Mucosa of descending colon (tissue), 3 donors: ENCODE measurements at places on chromosomes 2 and 18. TPM values are rescaled to one million over a fixed set of nuclear protein-coding genes. Genes with fewer than 3 reads are reported as not detected.

Gene PTH2R
- total RNA-seq: not detected

DNA sequence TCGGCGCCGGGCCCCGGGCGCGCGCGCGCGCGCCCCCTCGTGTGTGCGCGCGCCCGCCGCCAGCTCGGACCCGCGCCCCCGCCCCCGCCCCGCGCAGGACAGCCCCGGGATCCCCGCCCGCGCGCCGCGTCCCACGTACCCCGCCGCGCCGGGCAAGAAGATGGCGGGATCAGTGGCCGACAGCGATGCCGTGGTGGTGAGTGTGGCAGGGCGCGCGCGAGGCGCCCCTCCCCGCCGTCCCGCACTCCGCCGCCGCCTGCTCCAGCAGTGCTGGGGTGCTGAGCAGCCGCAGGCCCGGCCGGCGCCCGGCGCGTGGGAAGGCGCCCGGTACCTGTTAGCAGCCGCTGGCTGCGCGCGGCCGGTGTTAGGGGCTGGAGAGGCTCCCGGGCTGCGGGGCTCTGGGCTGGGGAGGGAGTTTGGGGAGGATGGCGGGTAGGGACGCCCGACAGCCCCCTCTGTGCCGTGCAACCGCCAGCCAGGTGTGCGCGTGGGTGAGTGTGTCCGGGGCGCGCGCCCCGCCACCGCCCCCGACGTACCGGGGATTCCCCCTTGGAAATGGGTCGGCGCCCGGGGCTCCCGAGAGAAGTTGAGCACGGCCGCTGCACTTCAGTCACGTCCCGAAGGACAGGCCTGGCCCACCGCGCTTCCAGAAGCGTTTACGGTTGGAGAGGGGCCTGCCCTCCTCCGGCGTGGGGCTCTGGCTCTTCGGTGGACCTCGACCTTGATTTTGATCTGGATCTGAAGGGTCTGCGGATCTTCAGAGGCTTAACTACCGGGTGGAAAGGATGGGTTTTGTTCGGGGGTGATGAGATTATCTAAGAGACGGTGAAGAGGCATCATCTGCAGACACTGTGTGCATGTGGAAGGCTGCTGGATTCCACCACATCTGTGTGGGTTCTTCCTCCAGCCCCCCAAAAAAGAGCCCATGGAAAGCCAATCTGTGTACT is 697 bp downstream of the LGALSL start:
- DNase-seq: peak; percentile 69

- DNase-seq: no peak
Measured at GRCh38 chr2:236975766-236976165, 109.9 kb upstream of the COPS8 start.

GRCh38 chr18:41150316-41150715 is 804.7 kb upstream of the PIK3C3 start:
- no peak for DNase-seq

GRCh38 chr2:1625281-1626001 is 118.9 kb downstream of the PXDN start:
- DNase-seq: no peak

- DNase-seq: no peak
Measured at GRCh38 chr2:120511947-120512710, 166.2 kb downstream of the INHBB start.

DNA sequence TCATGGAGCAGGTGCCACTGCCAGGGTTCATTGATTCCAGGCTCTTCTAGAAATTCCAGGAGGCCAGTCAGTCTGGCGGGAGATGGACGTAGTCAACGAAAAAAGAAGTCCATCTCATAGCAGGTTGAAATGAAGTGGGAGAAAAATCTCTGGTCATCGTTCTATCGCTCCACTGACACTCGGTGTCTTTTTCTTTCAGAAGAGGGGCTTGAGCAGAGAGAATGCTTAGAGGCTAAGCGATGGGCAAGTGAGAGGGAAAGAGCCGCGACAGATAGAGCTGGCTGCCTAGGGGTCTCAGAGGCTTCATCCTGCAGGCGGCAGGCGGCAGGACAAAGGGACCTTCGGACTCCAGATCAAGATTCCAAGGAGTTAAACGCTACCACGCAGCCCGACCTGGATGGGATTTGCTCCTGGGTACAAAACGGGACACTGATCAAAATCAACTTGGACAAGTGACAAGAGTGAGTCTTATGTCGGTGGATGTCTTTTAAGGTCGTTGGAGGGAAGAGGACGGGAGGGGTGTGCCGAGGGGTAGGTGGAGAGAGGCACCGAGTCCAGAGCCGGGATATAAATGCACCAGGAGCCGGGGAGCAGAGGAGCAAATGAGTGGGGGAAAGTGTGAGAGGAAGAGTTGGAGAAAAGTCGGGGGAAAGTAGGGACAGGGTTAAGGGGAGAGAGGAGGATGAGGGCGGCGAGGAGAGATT is 677 bp upstream of the TMEM178A start:
- no peak for DNase-seq

GRCh38 chr2:234435836-234436481 is 60.9 kb downstream of the ARL4C start:
- no peak for DNase-seq
